ENCODE measurements at places on chromosomes 12 and 14. TPM values are rescaled to one million over a fixed set of nuclear protein-coding genes. Genes with fewer than 3 reads are reported as not detected.

The GPR162 gene
- 0.38 TPM for total RNA-seq

The YAF2 gene
- total RNA-seq: 42.4 TPM

The TSHR gene
- 0.78 TPM for total RNA-seq

The TCP11L2 gene
- 133 TPM for total RNA-seq

The NTF3 gene
- not detected for total RNA-seq

The PXMP2 gene
- 26.2 TPM for total RNA-seq

Measured in naive thymus-derived CD4-positive, alpha-beta T cell (primary cell).